Glomerular endothelial cell (primary cell): ENCODE measurements at places on chromosomes 5 and 9.

DNA sequence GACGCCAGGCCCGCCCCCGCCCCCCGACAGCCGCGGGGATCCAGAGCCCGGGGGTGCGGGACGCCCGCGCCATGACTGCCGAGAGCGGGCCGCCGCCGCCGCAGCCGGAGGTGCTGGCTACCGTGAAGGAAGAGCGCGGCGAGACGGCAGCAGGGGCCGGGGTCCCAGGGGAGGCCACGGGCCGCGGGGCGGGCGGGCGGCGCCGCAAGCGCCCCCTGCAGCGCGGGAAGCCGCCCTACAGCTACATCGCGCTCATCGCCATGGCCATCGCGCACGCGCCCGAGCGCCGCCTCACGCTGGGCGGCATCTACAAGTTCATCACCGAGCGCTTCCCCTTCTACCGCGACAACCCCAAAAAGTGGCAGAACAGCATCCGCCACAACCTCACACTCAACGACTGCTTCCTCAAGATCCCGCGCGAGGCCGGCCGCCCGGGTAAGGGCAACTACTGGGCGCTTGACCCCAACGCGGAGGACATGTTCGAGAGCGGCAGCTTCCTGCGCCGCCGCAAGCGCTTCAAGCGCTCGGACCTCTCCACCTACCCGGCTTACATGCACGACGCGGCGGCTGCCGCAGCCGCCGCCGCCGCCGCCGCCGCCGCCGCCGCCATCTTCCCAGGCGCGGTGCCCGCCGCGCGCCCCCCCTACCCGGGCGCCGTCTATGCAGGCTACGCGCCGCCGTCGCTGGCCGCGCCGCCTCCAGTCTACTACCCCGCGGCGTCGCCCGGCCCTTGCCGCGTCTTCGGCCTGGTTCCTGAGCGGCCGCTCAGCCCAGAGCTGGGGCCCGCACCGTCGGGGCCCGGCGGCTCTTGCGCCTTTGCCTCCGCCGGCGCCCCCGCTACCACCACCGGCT is 1.0 kb downstream of the FOXE1 start:
- no peak for DNase-seq

DNA sequence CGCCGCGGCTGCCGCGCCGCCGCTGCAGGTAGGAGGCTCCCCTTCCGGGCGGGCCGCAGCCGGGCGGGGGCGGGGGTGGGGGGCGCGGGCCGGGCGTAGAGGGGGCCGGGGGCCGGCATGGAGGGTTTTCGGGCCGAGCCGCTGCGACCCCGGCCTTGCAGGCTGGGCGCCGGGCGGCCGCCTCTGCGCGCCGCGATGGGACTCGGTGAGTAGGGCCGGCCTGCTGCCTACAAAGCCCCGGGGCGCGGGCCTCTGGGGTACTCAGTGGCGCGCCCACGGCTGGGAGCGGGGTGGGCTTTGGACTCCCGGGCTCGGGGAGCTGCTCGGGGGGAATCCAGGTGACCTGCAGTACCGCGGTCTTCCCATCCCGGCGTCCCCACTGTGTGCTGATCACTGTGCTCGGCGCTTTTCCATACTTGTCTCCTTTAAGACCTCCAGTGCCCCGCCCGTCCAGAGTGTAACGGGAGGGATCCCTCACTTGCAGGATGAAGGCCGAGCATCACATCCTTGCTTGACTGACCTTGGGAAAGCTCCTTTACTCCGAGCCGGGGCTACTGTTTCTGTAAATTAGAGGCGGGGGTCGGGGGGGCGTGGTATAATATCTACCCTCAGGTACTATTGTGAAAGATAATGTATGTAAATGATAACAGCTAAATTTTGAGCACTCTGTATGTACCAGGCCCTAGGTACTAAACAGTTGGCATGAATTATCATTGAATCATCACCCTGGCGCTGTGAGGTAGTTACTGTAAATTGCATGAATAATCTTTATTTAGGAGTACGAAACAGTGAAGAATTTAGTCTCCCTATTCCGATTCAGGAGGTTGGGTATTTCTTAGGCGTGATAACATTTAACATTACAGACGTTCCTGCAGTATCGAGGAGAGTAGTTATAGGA is 672 bp downstream of the MSANTD3 start:
- no peak for DNase-seq

GRCh38 chr5:141740885-141741284 is 58.9 kb upstream of the ARAP3 start:
- DNase-seq: no peak

DNA sequence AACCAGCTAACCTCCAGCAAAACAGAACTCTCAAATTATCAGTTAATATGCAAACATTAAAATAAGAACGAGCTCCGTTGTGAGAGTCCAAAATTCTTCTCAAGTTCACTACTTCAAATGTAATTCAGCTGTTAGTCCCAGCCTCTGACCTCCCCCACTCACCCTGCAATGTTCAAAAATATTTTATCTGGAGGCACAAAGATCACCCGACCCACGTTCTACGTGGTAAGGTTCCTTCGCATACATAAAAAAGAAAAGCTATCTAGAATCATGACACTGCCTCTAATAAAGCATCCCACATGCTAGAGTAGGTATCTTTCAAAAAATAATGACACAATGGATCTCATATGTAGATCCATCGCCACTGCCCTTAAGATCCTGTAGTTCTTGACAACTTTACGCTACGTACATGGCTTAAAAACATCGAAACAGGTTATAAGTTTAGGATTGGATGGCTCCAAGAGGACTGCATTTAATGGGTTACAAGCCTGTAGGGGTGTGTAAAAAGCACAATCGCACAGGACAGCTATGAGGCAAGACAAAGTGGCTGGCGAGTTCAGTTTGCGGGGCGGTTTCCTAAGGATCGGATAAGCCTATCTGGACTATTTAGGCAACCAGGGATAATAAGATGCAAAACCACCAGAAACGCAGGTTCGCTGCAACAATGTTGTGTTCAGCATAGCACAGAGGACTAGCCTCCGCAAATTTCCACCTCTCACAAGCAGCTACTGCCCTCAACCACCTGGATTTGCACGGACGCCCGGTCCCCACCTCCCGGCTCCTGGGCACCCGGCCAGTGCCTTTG is 969 bp downstream of the CLK4 start:
- DNase-seq: no peak

GRCh38 chr5:79795764-79796398 is 106.2 kb downstream of the CMYA5 start:
- DNase-seq: no peak

DNA sequence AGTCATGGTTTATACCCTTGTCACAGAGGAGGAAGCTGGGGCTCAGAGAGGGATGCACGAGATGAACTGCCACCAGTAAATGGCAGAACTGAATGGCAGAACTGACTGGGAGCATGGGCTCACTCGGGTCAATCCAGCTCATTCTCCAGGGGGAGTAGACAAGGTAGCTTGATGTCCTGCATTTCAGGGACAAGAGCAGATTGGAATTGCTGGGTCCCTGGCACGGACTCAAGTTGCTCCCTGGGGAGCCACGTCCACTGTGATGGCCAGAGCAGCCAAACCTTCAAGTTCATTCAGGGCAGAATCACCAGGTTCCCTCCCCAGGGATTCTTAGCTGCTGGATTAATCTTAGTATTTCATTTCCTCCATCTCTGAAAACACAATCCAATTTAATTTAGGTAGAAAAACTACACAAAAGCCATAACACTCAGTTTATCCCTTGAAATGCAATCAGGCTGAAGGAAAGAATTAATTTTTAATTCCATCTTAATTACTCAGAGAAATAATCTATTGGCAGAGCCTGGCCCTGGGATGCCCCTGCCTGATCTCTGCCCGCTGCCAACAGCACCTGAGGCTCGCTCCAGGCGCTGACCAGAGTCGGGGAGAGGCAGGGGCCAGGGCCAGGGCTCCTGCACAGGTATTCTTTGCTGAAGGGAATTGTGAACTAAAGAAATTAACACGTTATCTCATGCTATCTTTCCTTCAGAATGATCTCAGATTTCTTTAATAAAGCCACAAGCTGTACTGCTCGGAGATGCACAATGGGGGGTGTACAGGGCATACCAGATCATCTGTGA is 42.0 kb upstream of the UNC5A start:
- DNase-seq: no peak

DNA sequence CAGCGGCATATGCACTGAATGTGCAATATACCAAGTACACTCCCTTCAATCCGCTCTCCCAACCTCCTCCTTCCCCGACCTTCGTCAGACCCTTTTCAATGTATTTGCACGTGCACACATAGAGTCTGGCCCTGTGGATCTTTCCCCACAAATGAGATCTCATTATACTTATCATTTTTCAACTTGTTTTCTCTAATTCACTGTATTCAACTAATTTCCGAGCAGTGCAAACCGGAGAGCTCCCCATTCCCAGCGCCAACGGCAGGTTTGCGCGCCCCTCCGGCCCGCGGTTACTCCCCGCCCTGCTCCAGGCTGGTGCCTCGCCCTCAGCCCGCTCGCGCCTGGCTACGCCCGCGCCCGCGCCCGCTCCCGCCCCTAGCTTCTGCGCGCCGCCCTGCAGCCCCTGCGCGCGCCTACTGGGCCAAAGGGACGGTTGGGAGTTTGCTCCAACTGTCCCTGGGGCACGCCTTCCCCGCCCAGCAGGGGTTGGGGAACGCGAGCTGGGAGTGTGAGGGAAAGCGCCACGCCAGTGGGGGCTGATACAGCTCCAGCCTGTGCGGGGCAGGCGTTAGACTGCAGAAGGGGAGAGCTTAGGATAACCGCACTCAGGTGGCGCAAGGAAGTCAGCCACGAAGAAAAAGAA is 3.3 kb upstream of the CDC20B start:
- no peak for DNase-seq

- no peak for DNase-seq
Measured at GRCh38 chr9:87732756-87733155, 6.8 kb downstream of the CTSL start.

GRCh38 chr5:176676361-176676824 is 29.1 kb downstream of the TSPAN17 start:
- no peak for DNase-seq
